ENCODE measurements at places on chromosomes 6 and 20.

GRCh38 chr6:15207923-15208322 lies 37.9 kb upstream of the JARID2 start:
- DNase-seq: no peak

DNA sequence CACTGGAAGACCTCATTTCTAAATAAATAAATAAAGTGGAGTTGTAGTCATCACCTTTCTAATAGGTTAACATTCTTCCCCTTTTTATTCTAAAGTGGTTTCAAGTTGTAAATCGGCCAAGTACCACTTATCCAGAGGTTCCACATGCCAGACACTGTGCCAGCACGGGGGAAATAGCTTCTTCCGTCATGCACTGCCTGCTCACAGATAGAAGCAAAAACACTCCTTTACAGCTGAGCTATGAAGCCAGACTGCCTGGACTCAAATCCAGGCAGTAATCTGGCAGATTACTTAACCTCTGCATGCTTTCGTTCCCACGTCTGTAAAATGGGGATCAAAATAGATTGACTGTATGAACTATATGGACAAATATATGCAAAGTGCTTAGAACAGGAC lies 17.2 kb upstream of the SCML4 start:
- DNase-seq: no peak

DNA sequence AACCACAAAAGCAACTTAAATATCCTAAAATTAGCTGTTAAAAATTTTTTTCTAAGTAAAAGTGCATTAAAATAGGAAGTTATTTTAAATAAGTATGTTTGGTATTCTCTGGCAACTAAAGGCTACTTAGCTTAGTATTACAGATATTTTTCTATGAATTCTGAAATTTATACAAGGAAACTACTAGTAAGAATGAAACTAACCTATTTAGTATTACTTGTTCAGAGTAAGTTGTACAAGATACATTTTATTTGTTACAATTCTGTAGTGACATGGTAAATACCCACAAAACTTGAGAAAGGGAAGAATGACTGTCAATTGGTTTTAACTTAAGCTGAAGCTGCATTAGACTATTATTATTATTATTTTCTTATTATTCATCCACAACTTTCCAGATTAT lies 6.5 kb downstream of the PHIP start:
- no peak for DNase-seq

DNA sequence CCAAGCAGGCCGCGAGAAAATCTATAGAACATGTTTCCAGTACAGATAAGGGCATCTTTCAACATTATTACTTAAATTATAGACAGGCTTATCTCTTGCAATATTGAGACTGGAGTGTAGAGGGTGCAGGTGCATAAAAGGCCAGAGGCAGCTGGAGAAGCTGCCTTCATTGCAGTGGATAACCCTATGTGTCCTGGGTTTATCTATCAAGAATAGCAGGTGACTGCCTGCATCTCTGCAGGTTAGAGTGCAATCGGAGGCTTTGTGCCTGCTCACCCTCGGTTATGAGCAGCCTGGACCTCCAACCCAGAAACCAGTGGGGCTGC lies 28.7 kb upstream of the ECI2 start:
- no peak for DNase-seq

DNA sequence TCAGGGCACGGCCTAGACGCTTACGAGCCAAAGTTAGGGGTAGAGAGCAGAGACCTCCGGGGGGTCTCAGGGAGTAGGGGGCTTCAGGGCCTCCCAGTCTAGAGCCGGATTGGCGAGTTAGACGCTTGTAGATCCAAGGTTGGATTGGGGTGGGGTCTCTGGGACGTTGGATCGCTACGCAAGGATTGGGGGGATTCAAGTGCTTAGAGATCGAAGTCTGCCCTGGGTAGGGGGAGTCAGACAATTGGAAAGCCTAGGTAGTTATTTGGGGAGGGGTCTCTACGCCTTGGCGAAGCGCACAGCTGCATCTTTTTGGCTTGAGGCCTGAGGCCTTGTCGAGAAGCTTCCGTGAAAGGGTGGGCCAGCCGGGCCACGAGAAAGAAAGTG lies 469 bp downstream of the STX16 start:
- no peak for DNase-seq

- no peak for DNase-seq
Observed at GRCh38 chr6:24054388-24054787, 71.6 kb upstream of the NRSN1 start.

GRCh38 chr6:41872147-41872546 lies 23.0 kb downstream of the USP49 start:
- DNase-seq: no peak

- no peak for DNase-seq
Observed at GRCh38 chr6:97189767-97190166, 93.2 kb downstream of the MMS22L start.

- no peak for DNase-seq
Observed at GRCh38 chr6:145891565-145891964, 72.6 kb downstream of the SHPRH start.

GRCh38 chr6:1689141-1689540 lies 79.4 kb downstream of the FOXC1 start:
- DNase-seq: no peak

DNA sequence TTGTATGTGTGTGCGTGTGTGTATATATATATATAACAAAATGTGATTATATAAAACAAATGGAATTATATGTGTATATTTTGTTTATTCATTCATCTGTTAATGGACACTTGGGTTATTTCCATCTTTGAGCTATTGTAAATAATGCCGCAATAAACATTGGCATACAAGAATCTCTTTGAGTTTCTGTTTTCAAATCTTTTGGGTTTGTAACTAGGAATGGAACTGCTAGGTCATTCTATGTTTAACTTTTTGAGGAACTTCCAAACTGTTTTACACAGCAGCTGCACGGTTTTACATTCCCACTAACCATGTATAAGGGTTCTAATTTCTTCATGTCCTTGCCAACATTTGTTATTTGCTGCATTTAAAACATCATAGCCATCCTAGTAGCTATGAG lies 39.9 kb upstream of the TGM2 start:
- DNase-seq: no peak

DNA sequence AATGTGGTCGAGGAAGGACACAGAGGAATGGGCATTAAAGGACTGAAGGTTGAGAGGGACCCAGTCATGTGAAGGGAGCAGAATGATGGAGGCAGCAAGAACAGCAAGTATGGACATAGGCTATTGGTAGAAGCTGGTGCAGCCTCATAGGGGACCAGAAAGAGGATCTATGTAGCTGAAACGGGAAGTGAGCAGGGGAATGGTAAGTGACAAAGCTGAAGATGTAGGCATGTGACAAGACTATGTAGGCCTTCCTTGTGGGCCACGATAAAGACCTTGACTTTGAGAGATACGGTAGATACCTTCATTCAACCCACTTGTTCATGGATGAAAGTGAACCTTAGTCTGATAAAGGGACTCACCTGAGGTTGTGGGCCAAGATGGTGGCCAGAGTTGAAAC lies 3.5 kb downstream of the CTNNBL1 start:
- DNase-seq: no peak

- DNase-seq: no peak
Observed at GRCh38 chr20:58512808-58513552, 2.2 kb downstream of the APCDD1L start.

- peak; percentile 18 for DNase-seq
Observed at GRCh38 chr6:116405652-116406356, 35.1 kb downstream of the DSE start.

DNA sequence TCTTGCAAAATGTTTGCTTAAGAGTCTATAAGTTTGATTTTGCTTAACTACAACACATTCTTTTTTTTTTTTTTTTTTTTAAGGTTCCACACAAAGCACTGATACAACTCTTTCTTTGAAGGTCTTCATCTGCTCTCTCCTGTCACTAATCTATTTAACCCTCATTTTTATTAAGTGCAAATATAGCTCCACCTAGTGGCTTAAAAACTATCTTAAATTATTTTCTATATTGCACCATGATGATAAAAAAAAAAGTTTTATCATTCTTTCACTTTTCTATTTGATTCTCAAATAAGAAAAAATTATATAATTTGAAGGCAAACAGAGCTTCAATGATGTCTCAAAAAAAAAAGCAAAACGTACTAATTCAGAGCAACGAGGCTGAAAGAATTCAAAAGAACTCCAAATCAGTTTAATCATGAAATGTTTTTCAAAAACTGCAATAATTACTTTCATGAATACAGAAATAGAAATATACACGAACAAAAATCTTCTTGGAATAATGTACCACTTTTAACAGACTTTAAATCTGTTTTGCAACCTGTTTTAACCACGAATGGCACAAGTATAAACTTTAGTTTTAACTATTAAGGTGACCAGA lies 12.8 kb downstream of the ESF1 start:
- no peak for DNase-seq

DNA sequence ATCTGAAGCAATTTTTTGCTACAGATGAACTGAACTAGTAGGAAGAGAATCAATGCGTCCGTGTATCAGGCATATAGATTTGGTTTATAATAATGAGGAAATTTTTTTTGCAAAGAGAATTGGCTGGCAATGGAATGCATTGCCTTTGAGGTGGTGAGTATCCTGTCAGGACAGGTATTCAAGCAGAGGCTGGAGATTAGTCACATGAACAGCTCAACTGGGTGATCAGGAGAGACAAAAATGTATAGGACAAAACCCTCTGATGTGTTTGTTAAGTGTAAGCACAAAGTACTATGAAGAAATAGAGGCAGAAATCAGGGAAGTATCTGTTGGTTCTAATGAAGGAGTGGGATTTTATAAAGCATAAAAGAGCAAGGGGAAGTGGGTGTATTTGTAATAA lies 80.5 kb downstream of the ISM1 start:
- DNase-seq: no peak

- no peak for DNase-seq
Observed at GRCh38 chr6:7590918-7591302, 912 bp downstream of the SNRNP48 start.

DNA sequence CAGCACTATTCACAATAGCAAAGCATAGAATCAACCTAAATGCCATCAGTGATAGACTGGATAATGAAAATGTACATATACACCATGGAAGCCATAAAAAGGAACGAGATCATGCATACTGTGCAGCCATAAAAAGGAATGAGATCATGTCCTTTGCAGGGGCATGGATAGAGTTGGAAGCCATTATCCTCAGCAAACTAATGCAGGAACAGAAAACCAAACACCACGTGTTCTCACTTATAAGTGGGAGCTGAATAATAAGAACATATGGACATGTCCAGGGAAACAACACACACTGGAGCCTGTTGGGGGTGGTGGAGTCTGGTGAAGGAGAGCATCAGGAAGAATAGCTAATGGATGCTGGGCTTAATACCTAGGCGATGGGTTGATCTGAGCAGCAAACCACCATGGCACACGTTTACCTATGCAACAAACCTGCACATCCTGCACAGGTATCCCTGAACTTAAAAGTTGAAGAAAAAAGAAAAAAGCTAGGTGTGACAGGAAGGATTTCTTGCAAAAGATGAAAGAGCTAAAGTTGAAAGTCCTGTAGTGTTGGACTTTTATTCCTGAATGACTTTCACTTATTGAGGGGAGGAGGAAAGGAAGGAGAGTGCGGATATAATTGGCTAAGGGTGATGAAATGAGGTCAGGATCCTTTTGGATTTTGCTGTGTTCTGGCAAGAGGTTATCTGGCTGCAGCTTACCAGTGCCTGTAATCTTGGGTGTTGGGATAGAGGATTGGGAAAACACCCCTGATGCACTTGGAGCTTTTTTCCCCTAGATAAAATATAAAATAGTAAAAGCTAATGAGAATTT lies 8.5 kb downstream of the TRMT11 start:
- DNase-seq: no peak

GRCh38 chr6:131744432-131745287 lies 33.8 kb upstream of the CTAGE9 start:
- DNase-seq: no peak

DNA sequence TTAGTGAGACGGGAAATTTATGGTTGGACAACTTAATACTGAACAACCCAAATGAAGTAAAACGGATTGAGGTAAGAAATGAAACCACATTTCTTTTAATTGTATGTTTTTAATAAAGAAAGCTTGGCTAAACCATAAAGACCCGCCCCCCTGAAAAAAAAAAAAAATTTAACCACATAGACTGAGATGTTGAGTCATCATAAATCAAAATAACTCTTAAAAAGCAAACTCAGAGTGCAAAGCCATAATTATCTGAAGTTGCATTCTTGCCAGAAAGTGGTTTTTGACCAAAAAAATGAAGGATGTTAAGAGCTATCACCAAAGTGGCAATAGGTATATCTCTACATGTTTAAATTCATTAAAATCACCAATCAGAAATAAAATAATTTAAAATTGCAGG lies 101.8 kb upstream of the COL21A1 start:
- DNase-seq: no peak

GRCh38 chr6:144544266-144544830 lies 259.2 kb downstream of the UTRN start:
- DNase-seq: no peak

DNA sequence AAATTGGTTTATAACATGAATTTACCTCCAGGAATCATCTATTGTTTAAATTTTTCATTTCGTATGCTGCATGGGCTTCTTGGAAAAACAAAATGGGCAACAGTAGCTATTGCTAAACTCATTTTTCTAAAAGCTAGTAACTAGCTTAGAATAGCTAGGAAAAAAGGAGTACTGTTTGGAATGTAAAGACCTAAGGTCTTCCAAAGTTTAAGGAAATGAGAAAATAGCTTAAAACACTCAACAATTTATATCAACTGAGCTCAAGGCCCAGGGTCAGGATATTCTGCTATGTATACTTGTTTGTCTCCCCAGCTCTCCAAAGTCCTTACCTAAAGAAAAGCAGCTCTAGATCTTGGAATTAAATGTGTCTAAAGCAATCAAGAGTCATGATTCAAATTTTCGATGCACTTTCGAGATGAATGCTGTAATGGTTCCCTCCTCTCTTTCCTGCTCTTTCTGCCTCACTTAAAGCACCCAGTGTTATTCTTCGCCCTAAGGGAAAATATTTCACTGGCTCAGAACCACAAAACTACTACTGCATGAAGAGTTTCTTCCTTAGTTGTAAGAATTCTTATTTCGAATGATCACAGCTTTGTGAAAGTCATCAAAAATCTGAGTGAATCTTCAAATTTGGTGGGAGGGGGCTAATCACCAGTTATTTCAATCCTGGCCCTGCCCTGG lies 41.6 kb downstream of the LYRM4 start:
- DNase-seq: no peak

- DNase-seq: no peak
Observed at GRCh38 chr6:53280207-53280606, 68.5 kb downstream of the ELOVL5 start.

GRCh38 chr6:139242457-139243240 lies 49.1 kb downstream of the TXLNB start:
- no peak for DNase-seq

DNA sequence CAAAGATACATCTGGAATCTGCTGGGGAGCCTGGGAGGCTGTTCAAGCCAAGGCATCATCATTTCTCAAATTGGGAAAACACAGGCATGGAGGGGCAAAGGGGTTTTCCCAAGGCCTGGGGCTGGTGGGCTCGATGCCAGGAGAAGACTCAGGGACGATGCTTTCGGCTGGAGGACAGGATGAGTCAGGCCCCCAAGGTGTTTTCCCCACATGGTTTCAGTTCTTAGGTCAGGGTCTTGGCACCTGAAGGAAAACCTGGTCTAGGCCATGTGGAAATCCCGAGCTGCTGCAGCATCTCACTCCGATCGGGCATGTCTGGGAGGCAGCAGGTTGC lies 348.1 kb downstream of the CDC5L start:
- no peak for DNase-seq

Measured in HCT116 (cell line).